Smooth muscle cell of the umbilical artery (primary cell): ENCODE measurements at places on chromosomes 4 and X. TPM values are rescaled to one million over a fixed set of nuclear protein-coding genes. Genes with fewer than 3 reads are reported as not detected.

Gene TMEM131L
- 10.4 and 15.6 TPM in 2 replicates for total RNA-seq

Gene STK32B
- 0.59 and 1.6 TPM in 2 replicates for total RNA-seq

Gene FAM236C
- not detected in 2 replicates for total RNA-seq

Gene SPANXA1
- total RNA-seq, result not detected in 2 replicates

Gene NKX3-2
- under 0.01 TPM in 1 of 2 replicates, not detected in the other for total RNA-seq

Gene CYLC1
- total RNA-seq, result not detected in 2 replicates

Gene RASL11B
- total RNA-seq, result 0.23 and 1.5 TPM in 2 replicates

Gene CLDN22
- total RNA-seq, result not detected in 2 replicates

Gene PPARGC1A
- 0.05 TPM in 1 of 2 replicates, not detected in the other for total RNA-seq

Gene KLB
- total RNA-seq, result not detected in 2 replicates

Gene TET2
- 8.0 and 11.8 TPM in 2 replicates for total RNA-seq

Gene PDZD4
- total RNA-seq, result under 0.01 and 0.18 TPM in 2 replicates

Gene CTAG1B
- total RNA-seq, result not detected in 2 replicates

Gene ABCG2
- 0.89 and 1.8 TPM in 2 replicates for total RNA-seq

Gene CXCL10
- not detected in 2 replicates for total RNA-seq

Gene PGK1
- total RNA-seq, result 548 and 831 TPM in 2 replicates

Gene GRK4
- total RNA-seq, result 3.8 and 6.5 TPM in 2 replicates

Gene SPATA18
- total RNA-seq, result 23.2 and 25.4 TPM in 2 replicates

Gene F11
- not detected in 2 replicates for total RNA-seq

Gene PCDH19
- total RNA-seq, result 0.69 and 1.2 TPM in 2 replicates

Gene NKX1-1
- total RNA-seq, result not detected in 2 replicates

Gene SEPTIN11
- 178 and 313 TPM in 2 replicates for total RNA-seq

Gene APOOL
- 7.1 and 19.1 TPM in 2 replicates for total RNA-seq

Gene SYTL4
- total RNA-seq, result 6.7 and 35.9 TPM in 2 replicates

Gene CSAG2
- not detected in 2 replicates for total RNA-seq

Gene IL13RA2
- 35.6 and 63.2 TPM in 2 replicates for total RNA-seq

Gene OPRPN
- not detected in 2 replicates for total RNA-seq

Gene PAGE1
- total RNA-seq, result not detected in 2 replicates

Gene BTC
- under 0.01 and 0.18 TPM in 2 replicates for total RNA-seq

Gene DUSP21
- not detected in 2 replicates for total RNA-seq

Gene FOXR2
- not detected in 2 replicates for total RNA-seq

Gene HPSE
- total RNA-seq, result 0.30 and 0.32 TPM in 2 replicates

Gene GAGE12J
- not detected in 2 replicates for total RNA-seq

Gene MTTP
- 0.09 and 0.30 TPM in 2 replicates for total RNA-seq

Gene TLR10
- total RNA-seq, result not detected in 2 replicates

Gene GPRIN3
- total RNA-seq, result 0.23 and 0.30 TPM in 2 replicates

Gene TBC1D8B
- total RNA-seq, result 36.2 and 44.4 TPM in 2 replicates

Gene CYTL1
- 0.30 and 1.5 TPM in 2 replicates for total RNA-seq

Gene NELFA
- total RNA-seq, result 11.0 and 17.5 TPM in 2 replicates

Gene FRMD7
- total RNA-seq, result under 0.01 and 0.05 TPM in 2 replicates

Gene ZBTB49
- 3.6 and 4.9 TPM in 2 replicates for total RNA-seq

Gene RAB33A
- total RNA-seq, result 1.8 and 9.8 TPM in 2 replicates

Gene FAM53A
- total RNA-seq, result 1.4 and 3.0 TPM in 2 replicates

Gene NPNT
- 0.14 and 0.30 TPM in 2 replicates for total RNA-seq

Gene S100P
- not detected in 2 replicates for total RNA-seq

Gene GRSF1
- total RNA-seq, result 92.9 and 148 TPM in 2 replicates

Gene CSAG1
- not detected in 2 replicates for total RNA-seq

Gene ENPP6
- not detected in 2 replicates for total RNA-seq

Gene BEX3
- 243 and 344 TPM in 2 replicates for total RNA-seq

Gene VCX
- not detected in 2 replicates for total RNA-seq

Gene P2RY8
- total RNA-seq, result under 0.01 TPM in 1 of 2 replicates, not detected in the other

Gene COL25A1
- 2.7 and 5.0 TPM in 2 replicates for total RNA-seq

Gene GAGE2A
- not detected in 2 replicates for total RNA-seq

Gene GPR119
- not detected in 2 replicates for total RNA-seq

Gene RBM46
- not detected in 2 replicates for total RNA-seq

Gene RIPPLY1
- total RNA-seq, result not detected in 2 replicates
